Osteoblast (primary cell): ENCODE measurements at places on chromosomes 5 and 9. TPM values are rescaled to one million over a fixed set of nuclear protein-coding genes. Genes with fewer than 3 reads are reported as not detected.

The NR3C1 gene
- total RNA-seq: 113 and 119 TPM in 2 replicates

The DDX4 gene
- under 0.01 TPM in 1 of 2 replicates, not detected in the other for total RNA-seq

The BAAT gene
- total RNA-seq: under 0.01 TPM in 1 of 2 replicates, not detected in the other

GRCh38 chr9:38096238-38096805, 27.3 kb upstream of the SHB start:
- DNase-seq: no peak

DNA sequence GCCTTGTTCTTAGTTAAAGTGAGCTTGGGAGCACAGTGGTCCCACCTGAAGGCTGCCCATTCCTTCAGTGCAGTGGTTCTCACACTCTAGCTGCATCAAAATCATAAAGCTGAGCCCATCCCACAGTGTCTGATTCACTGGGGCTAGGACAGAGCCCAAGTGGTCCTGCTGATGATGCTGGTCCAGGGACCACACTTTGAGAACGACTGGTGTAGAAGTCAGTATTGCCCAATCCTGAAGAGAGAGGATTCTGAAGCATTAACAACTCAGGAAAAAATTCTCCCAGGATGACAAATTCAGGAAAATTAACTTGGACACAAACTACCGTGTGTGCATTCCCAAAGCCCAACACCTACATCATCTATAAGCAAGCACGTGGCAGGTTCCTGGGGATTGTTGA, 176.2 kb downstream of the GABBR2 start:
- DNase-seq: no peak

GRCh38 chr5:167358868-167359492, 932.5 kb upstream of the WWC1 start:
- no peak for DNase-seq

GRCh38 chr9:76732341-76732958, 31.8 kb upstream of the PCA3 start:
- no peak for DNase-seq
